CD4-positive, alpha-beta T cell (primary cell): ENCODE measurements at places on chromosomes 2 and 18. TPM values are rescaled to one million over a fixed set of nuclear protein-coding genes. Genes with fewer than 3 reads are reported as not detected.

- no peak overlapping the region for H3K27ac ChIP-seq
- H3K27me3 ChIP-seq = peaks cover 26% of the 10 kb centered on the region
- H3K36me3 ChIP-seq = no peaks in the 10 kb centered on the region
- H3K4me3 ChIP-seq = no peak overlapping the region
Observed at GRCh38 chr2:119435081-119435952, 3.7 kb downstream of the TMEM37 start.

DNA sequence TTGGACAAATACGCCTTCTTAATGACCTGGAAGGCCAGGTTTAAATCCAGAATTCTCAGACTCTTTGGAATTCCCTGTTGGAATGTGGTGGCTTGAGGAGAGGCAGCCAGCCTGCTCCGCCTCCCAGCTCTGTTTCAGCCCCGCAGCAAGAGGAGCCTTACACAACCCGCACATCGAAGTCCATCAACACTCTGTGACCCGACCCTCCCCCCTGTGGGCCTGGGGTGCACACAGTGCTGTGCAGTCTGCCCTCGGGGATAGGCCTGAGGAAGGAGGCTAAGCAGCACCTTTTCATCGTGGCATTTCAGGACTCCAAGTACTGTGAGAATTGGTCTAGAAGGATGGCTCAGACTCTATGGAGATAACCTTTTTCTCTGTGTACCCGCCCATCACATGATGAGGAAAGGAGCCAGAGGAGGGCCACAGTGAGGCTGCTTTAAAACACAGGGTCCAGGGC lies 73.7 kb downstream of the GREB1L start:
- no peak overlapping the region for H3K27ac ChIP-seq
- H3K27me3 ChIP-seq = no peaks in the 10 kb centered on the region
- no peak overlapping the region for H3K4me3 ChIP-seq
- DNase-seq = no peak

IL18RAP gene
- total RNA-seq = 2.3 TPM

RNF125 gene
- 107 TPM for total RNA-seq

SIX2 gene
- not detected for total RNA-seq

- no peak overlapping the region for H3K4me3 ChIP-seq
- H3K36me3 ChIP-seq = no peaks in the 10 kb centered on the region
- H3K4me1 ChIP-seq = no peaks in the 10 kb centered on the region
- DNase-seq = no peak
- no peaks in the 10 kb centered on the region for H3K27me3 ChIP-seq
Observed at GRCh38 chr2:54859997-54860701, 136.7 kb downstream of the EML6 start.

DNA sequence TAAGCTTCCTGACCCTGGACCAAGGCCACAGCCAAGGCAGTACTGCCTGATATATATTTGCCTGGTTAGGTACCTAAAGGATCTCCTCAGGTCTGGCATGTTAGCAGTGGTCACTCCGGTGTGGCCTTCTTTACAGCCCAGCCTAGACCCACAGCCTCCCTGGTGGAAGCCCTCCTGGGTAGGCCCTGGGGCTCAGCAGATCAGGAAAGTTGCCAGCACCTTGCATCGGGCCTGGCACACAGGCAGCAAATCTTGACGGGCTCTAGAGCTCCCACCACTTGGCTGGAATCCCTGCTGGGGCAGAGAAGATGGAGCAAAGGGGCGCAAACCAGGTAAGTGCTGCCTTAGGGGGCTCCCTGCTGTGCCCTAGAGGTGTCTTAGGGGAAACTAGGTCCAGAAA lies 40.9 kb upstream of the ATP6V1B1 start:
- H3K4me1 ChIP-seq = peaks cover 8% of the 10 kb centered on the region
- no peak overlapping the region for H3K27ac ChIP-seq
- H3K4me3 ChIP-seq = no peak overlapping the region
- H3K36me3 ChIP-seq = no peaks in the 10 kb centered on the region
- DNase-seq = no peak

DNA sequence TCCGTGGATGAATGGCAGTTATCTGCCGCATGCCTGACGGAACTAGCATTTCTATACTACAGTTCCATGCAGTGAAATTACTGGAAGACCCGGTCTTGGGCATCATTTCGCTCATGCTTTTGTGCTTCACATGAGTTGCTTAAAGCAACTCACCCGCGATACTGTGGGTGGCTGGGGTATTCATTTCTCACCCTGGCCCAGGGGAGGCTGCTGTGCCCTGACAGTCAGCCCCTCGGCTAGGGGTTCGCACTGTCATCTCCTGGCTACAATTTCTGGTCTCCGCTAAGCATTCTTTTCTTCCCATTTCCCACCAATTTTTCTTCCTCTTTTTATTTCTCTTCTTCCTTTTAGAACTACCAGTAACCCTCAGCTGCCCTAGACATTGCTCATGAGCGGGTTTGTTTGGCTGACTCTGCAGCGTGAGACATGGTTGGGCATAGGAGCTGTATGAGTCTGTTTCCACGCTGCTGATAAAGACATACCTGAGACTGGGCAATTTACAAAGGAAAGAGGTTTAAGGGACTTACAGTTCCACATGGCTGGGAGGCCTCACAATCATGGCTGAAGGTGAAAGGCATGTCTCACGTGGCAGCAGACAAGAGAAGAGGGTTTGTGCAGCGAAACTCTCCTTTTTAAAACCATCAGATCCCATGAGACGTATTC lies 16.5 kb upstream of the CNDP2 start:
- H3K4me3 ChIP-seq = no peak overlapping the region
- no peaks in the 10 kb centered on the region for H3K36me3 ChIP-seq
- H3K4me1 ChIP-seq = peaks cover 1% of the 10 kb centered on the region
- no peak for DNase-seq
- H3K27ac ChIP-seq = no peak overlapping the region
- no peaks in the 10 kb centered on the region for H3K27me3 ChIP-seq

SNORC gene
- 1.2 TPM for total RNA-seq

DNA sequence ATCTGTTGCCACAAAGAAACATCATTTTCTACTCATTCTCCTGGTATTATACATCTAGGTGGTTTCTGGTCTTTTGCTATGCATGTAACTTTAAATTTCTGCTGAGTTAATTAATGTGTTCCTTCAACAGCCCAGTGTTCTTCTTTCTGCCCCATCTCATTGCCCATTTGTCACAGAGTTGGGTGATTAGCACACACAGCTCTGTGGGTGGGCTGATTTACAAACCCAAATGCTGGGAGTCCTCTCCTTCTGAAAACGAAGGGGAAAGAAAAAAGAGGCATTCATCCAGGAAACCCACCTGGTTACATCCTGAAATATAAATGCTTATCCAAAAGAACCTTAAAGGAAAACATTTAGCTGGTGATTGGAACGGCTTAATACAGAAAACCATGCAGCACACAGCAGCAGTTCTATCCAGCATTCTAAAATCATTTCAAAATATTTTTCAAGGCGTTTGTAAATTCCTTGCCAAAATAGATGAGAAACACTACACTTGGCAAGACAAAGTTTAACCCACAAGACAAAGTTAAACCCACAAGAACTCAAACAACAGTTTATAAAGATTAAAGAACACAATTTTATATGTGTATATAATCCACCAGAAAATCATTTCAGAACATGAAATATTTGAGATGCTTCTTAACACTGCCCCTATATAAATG lies 177.9 kb downstream of the ANTXR1 start:
- H3K27me3 ChIP-seq = peaks cover 3% of the 10 kb centered on the region
- no peak overlapping the region for H3K4me3 ChIP-seq
- H3K27ac ChIP-seq = no peak overlapping the region
- no peaks in the 10 kb centered on the region for H3K4me1 ChIP-seq

DNAJC5G gene
- total RNA-seq = not detected

DNA sequence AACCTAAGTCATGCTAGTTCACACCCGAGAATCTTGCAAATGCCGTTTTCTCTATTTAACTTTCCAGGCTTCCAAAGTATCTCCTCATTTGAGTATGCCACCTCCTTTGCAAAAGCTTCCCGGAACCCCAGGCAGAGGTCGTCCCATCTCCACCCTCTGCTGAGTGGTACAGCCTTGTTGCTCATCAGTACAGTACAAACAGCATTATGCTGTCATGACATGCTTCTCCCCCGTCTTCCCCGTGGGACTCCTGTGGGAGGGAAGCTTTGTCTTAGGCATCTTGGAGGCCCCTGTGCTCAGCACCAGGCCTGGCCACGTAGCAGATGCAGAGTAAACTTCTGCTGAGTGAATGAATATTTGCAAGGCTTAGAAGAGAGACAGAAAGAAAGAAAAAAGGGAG lies 102.7 kb downstream of the CDCA7 start:
- H3K4me1 ChIP-seq = no peaks in the 10 kb centered on the region
- H3K36me3 ChIP-seq = no peaks in the 10 kb centered on the region
- no peaks in the 10 kb centered on the region for H3K27me3 ChIP-seq
- H3K4me3 ChIP-seq = no peak overlapping the region
- DNase-seq = no peak
- H3K27ac ChIP-seq = no peak overlapping the region

GRCh38 chr18:72207280-72207679 lies 336.9 kb downstream of the CBLN2 start:
- no peak overlapping the region for H3K4me3 ChIP-seq
- H3K4me1 ChIP-seq = no peaks in the 10 kb centered on the region
- no peak for DNase-seq

- H3K4me3 ChIP-seq = no peak overlapping the region
- no peak for DNase-seq
- H3K27ac ChIP-seq = no peak overlapping the region
- peaks cover 7% of the 10 kb centered on the region for H3K4me1 ChIP-seq
- no peaks in the 10 kb centered on the region for H3K27me3 ChIP-seq
Observed at GRCh38 chr2:134660626-134661402, 58.0 kb downstream of the TMEM163 start.

DNA sequence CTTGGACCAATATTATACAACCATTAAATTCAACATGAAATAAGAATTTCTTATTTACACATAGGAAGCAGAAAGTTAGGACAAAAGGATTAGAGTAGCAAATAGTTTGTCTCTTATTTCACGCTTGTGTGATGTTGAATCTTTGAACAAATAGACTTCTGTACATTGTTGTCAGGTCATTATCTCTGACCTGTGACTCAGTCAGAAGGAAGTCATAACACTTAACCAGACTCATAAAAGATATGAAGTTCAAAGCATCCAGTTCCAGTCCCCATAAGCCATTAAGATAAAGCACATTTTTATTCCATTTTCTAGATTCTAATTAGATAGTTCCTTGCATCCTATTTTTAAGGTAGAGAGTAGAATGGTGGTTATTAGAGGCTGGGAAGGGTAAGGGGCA lies 130.8 kb downstream of the UPP2 start:
- no peak overlapping the region for H3K27ac ChIP-seq
- no peaks in the 10 kb centered on the region for H3K27me3 ChIP-seq
- H3K36me3 ChIP-seq = no peaks in the 10 kb centered on the region
- no peaks in the 10 kb centered on the region for H3K4me1 ChIP-seq
- no peak for DNase-seq

DNA sequence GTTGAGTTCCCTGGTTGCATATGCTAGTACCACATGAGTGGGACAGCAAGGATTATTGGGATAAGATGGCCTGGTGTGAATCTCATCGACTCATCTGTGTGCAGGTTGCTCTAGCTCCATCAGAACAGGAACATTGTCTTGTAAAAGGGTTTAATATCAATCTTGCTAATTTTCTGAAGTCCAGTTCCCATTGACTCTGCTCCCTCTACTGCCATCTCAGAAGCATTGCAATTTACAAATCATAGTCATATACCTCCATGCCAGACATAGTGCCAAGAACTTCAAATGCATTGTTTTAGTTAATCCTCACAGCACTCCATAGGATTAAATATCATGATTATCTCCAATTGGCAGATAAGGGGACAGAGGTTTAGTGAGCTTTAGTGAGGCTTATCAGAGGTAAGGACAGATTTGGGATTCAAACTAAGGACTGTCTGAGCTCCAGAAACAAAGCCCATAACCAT lies 4.8 kb upstream of the STAT4 start:
- DNase-seq = no peak
- H3K36me3 ChIP-seq = no peaks in the 10 kb centered on the region
- H3K27me3 ChIP-seq = no peaks in the 10 kb centered on the region
- H3K27ac ChIP-seq = no peak overlapping the region

GRCh38 chr2:20225294-20226151 lies 593 bp upstream of the SDC1 start:
- peaks cover 16% of the 10 kb centered on the region for H3K4me1 ChIP-seq
- H3K27me3 ChIP-seq = peaks cover 22% of the 10 kb centered on the region
- peak overlapping the region; percentile 10 for H3K4me3 ChIP-seq
- DNase-seq = peak; percentile 4
- H3K36me3 ChIP-seq = no peaks in the 10 kb centered on the region

- no peak overlapping the region for H3K27ac ChIP-seq
- H3K36me3 ChIP-seq = no peaks in the 10 kb centered on the region
- H3K4me1 ChIP-seq = no peaks in the 10 kb centered on the region
- DNase-seq = no peak
- H3K27me3 ChIP-seq = no peaks in the 10 kb centered on the region
Observed at GRCh38 chr18:59996370-59996966, 96.7 kb downstream of the PMAIP1 start.

- H3K27me3 ChIP-seq = no peaks in the 10 kb centered on the region
- peaks cover 19% of the 10 kb centered on the region for H3K4me1 ChIP-seq
- peak overlapping the region; percentile 10 for H3K4me3 ChIP-seq
- H3K27ac ChIP-seq = no peak overlapping the region
- peak; percentile 65 for DNase-seq
Observed at GRCh38 chr2:235390108-235390815, 103.6 kb upstream of the AGAP1 start.

- peak overlapping the region; percentile 60 for H3K4me3 ChIP-seq
- H3K36me3 ChIP-seq = no peaks in the 10 kb centered on the region
- H3K27me3 ChIP-seq = no peaks in the 10 kb centered on the region
- H3K4me1 ChIP-seq = peaks cover 8% of the 10 kb centered on the region
Observed at GRCh38 chr2:190627448-190628412, 21.2 kb upstream of the NAB1 start.

DNA sequence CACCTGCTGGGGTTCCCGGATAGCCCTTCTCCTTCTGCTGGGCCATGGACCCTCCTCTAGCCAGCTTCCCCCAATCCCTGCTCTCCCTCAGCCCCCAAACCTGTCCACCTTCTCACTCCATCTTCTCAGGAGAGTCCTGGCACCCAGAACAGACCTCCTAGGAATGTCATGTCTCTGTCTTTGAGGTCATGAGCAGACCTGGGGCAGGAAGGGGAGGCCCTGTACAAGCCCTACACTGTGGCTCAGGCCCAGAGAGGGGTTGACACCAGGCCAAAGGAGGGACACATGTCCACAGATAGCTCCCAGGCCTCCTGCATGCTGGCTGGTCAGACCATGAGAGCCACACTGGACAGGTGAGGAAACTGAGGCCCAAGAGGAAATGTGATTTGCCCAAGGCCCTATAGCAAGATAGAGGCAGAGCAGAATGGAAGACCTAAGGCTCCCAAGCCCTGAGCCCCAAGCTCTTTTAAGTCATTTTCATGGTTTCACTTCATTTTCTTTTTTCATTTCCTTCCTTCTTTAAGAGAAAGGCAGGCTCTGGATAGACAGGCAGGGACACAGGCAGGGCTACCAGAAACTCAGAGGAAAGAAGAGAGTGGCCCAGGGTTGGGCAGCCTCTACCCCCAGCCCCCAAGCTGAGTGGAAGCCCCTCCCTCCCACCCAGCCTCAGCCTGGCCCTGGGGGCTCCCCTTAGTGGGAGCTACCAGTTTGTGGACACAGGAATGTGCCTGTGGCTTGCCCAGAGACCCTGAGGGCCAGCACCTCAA lies 159.7 kb downstream of the SMAD7 start:
- H3K4me1 ChIP-seq = peaks cover 9% of the 10 kb centered on the region
- no peak for DNase-seq
- H3K36me3 ChIP-seq = no peaks in the 10 kb centered on the region
- H3K27me3 ChIP-seq = no peaks in the 10 kb centered on the region
- H3K4me3 ChIP-seq = no peak overlapping the region
